ENCODE measurements at places on chromosomes 3 and 15. TPM values are rescaled to one million over a fixed set of nuclear protein-coding genes. Genes with fewer than 3 reads are reported as not detected.

Gene COL6A5
- total RNA-seq = under 0.01 TPM

Gene CACNA2D2
- under 0.01 TPM for total RNA-seq

Gene GOLGA6L9
- 1.5 TPM for total RNA-seq

Gene OXTR
- total RNA-seq = 3.6 TPM

Gene ATP13A3
- total RNA-seq = 222 TPM

Gene EPHB3
- 3.9 TPM for total RNA-seq

Gene IL5RA
- not detected for total RNA-seq

Gene CATSPER2
- total RNA-seq = 2.3 TPM

Gene ABI3BP
- total RNA-seq = 6.2 TPM

Gene RBPMS2
- not detected for total RNA-seq

Gene MB21D2
- total RNA-seq = 3.6 TPM

Gene RARRES1
- total RNA-seq = 93.3 TPM

Gene IL1RAP
- 10.8 TPM for total RNA-seq

- DNase-seq = peak; percentile 86
Observed at GRCh38 chr3:25789596-25790556, at the start of gene OXSM. Gene OXSM (plus strand): TSS chr3:25790090. CDS start chr3:25791021, 931 bp downstream.

DNA sequence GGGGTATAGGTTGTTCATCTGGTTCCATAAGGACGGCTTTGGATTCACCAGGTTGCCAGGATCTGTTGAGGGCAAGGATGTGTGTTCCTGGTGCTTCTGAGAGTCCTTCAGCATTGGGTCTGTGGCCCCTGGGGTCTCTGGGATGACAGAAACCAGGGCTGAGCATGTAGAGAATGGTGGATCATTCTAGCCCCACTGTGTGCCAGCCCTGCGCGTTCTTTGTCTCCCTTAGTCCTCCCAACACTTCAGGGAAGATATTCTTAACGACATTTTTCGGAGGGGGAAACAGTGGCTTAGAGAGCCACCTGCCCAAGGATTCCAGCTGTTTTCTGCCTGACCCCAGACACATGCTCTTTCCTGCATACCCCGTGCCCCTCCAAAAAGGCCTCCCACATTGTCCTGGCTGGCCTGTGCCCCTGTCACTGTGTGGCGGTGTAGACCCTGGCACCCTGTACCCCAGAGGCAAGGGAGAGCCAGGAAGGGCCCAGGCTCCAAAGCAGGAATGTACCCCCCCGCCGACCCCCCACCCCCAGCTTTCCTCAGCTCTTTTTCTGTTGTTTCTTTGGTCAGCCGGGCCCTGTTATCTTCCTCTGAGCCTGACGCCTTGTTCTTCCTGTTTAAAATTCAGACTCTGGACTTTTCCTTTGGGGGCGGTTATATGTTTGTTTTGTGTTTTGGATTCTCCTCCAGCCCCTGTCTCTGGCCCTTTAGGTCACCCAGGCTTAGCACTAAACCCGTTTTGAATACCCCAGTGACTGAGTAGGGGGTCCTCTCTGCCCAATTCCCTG, 57.8 kb upstream of the SMAD6 start:
- no peak for DNase-seq

GRCh38 chr15:65576664-65577063, 34.3 kb downstream of the INTS14 start:
- DNase-seq = peak; percentile 27

DNA sequence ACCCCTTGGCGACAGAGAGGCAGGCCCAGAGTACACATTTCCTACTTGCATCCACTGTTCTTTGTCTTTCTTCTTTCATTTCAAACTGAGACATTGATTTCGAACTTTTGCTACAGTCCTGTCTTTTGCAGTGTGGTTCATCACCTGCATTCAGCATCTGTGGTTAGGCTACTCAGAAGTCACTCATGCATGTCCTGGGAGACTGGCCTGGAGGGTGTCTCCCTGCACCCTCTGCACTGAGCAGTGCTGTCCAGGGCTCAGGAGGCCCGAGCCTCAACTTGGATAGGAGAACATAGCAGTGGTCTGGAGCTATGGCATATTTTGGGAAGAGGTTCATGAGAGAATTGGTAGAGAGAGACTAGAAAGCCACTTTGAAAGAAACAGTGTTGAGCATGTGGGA, 240.2 kb upstream of the TPRG1 start:
- DNase-seq = no peak

DNA sequence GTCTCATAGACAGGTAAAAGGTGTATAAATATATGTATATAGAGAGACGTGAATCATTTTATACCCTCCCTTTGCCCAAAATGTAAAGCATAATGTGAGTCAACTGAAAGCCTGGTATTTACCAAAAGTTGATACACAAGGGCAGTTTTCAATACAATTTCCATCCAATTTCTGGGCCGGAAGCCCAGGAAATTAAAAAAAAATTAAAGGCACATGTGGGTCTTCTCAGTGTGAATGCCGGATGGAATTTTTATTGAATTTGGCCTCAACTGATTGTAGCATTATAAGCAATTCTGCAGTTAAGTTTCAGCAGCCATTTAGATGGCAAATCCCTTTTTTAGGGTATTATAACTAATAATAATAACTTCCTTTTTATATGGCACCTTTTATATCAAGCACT, 3.3 kb upstream of the CNTN3 start:
- DNase-seq = no peak

DNA sequence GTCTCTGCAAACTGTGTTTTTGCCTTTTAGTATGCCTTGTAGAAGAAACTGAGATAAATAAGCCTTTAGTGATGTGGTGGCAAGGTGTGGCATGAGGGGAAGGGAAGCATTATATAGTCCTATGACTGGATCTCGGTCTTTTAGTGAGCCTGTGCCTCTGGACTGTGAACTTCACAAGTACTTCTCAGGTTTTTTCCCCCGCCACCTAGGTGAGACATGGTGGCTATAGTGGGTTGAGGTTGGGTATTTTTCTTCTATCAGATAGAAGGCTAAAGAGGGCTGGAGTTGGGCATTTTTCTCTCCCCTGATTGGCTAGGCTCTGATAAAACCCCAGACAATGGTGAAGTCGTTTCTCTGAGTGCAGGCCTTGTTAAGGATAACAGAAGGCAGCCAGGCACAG, 38.7 kb upstream of the ZFAND6 start:
- no peak for DNase-seq

DNA sequence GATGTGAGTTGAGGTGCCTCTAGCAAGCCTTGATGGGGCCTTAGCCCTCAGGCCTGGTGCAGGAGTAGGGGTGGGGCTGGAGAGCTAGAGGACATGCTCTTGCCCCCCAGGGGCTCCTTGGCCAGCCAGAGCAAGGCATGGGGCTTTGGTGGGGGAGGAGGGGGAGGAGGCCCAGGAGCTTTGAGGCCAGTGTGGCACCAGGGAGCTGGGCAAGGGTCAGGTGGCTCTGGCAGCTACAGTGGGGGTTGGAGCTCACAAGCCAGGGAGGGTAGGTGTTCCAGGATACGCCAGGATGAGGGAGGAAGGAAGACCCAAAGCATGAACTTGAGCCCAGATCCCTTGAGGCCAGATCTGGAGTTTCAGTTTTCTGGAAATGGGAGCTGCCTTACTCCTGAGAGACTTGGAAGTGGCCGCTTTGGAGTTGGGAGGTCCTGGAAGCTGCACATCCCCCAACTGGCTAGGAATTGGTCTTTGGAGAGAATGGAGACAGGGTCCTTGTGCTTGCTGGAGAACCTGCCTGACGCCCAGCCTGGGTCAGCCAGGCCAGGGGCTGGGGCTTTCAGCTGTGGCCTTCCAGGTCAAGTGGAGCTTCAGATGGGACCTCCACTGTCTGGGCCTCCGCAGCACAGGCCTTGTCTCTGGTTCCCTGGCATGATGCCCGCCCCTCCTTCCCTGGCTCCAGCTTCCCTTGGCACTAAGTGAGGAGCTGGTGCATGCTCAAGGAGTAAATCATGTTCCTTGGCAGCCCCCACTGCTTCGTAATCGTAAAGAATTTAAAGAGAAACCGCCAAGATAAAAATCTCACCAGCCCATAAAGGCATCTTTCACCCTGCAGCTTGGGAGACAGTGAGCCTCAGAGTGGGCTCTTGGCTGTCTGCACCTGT, 8.7 kb downstream of the SEMA3F start:
- DNase-seq = peak; percentile 96

DNA sequence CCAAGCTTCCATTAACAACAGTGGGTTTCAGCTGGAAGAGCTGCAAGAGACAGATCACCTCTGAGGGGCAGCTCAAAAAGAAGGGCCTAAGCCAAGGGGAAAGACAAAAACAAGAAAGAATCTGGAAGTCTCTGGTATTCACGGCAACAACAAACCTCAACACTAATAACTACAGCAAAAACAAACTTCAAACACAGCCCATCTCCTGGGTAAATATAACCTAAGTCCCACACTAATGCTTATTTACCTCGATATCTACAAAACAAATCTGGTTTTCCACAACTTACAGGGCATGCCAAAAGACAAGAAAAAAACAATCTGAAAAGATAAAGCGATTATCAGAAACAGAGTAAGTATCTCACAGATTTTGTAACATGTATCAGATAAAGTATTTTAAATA, 29.7 kb downstream of the TOP2B start:
- DNase-seq = no peak

DNA sequence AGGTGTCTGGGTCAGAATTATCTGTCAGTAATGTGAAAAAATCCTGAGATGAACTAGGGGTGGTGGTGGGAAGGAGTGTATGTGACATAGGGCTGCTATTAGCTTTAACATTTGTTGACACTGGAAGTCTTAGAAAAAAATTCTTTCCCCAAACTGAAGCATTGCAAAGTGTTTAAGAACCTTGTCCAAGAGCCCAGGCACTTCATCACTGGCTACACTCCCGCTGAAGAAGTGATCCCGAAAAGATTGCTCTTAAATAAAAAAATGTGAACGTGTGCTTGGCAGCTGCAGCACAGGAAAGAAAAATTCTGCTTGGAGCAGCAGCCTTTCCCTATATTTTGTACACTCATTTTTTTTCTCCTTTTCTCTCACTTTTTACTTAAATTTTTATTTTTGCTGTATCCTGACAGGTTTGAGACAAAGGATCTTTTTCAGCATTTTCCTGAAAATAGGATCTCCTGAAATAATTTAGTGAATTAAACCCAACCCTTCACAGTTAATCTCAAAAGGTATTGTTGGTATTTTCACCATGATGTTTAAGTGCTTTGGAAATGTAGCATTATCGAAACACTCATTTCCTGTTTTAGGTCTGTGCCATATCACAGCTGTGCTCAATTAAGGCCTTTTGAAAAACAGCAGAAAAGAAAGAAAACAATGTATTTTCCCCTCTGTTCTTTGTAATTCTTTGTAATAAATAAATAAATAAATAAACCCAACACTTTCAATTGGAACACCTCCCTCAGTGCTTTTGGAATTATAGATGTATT, 477.6 kb downstream of the ZNF385D start:
- DNase-seq = peak; percentile 80

DNA sequence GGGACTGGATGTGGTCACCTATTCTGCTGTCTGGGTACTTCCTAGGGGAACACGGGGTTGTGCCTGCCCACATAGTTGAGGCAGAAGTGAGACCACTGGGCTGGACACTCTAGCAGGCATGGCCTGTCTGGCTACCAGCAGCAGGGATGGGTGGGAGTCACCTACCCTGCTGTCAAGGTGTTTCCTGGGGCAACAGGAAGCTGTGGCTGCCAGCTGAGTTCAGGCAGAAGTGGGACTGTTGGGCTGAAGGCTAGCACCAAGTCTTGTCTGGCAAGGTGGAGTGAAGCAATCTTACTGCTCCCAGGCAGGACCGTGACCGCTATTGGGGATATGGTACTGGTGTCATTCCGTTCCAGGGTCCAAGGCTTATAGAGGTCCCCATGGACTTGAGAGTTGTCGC, 20.3 kb upstream of the ZDHHC23 start:
- no peak for DNase-seq

GRCh38 chr3:159789017-159789416, 199.6 kb upstream of the IL12A start:
- DNase-seq = no peak

GRCh38 chr3:176872771-176873209, 324.5 kb downstream of the TBL1XR1 start:
- peak; percentile 43 for DNase-seq

DNA sequence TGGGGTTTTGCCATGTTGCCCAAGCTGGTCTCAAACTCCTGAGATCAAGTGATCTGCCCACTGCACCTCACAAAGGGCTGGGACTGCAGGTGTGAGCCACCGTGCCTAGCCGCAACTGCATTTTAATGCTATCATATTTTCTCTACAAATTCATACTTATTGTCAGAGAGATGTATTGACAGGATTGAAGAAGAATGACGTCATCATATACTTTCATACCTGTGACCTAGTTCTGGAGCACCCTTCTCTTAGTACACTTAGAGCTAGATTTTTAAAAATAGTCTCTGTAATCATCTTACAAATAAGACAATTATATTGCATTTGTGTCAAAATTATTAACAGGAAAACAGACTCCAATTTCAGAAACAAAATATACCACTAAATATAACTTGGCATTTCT, 242.8 kb upstream of the PDZRN3 start:
- DNase-seq = no peak

DNA sequence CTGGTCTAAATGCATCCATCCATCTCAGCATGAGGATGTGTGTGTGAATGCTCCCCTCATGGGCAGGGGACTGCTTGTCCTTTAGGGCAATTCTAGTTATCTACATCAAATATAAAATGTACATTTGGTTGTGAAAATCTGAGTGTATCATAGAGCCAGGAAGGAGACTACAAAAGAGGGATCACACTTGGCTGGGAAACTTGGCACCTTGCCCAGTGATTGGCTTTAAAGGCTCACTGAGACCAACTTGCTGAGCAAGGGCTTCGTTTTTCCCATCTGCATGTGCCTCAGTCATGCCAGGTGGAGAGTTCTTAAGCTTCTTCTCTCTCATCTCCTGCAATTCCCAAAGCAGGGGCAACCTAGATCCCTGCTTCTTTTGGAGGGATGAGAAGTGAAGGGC, 5.2 kb downstream of the CAPN3 start:
- DNase-seq = no peak

GRCh38 chr3:151909681-151910405, 36.4 kb downstream of the SUCNR1 start:
- DNase-seq = no peak

GRCh38 chr3:44079916-44080315, 161.8 kb upstream of the TOPAZ1 start:
- DNase-seq = no peak

DNA sequence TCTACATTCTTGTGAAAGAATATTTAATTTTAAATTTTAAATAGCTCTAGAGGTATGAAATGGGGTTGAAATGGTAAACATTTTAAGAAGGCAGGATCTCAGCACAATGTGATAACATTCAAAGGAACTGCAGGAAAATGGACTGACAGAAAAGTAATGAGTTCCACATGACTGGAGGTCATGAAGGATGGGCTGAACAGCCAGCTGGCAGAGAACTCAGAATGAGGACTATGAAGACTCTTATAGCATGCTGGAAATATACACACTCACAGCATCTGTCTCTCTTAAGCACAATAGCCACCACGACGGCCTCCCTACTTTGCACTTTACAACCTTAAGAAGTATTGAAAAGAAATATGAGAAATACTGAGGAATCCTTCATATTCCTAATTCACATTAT, 94.7 kb downstream of the TNIK start:
- no peak for DNase-seq
